ENCODE measurements at places on chromosomes 6 and 20.

DNA sequence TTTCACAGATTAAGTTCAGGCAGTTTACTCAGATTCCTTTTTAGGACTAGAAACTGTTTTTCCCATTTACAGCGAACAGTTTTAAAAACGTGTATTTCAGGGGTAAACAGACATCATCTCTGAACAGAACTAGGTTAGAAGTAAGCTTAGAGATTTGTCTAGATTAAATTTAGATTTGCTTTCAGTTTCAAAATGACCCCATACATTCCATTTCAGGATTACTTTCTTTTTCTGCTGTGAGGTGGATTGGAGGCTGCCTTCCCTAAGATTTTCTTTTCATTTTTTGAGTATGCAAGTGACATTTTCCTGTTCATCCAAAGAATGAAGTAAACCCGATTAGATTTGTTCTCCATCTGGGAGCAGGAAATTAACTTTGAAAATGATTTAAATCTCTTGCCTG is 747.2 kb downstream of the KHDRBS2 start:
- no peak for DNase-seq

- DNase-seq: no peak
Measured at GRCh38 chr6:53495506-53496499, 49.1 kb downstream of the GCLC start.

GRCh38 chr20:24821391-24821790 is 127.7 kb upstream of the CST7 start:
- DNase-seq: no peak

DNA sequence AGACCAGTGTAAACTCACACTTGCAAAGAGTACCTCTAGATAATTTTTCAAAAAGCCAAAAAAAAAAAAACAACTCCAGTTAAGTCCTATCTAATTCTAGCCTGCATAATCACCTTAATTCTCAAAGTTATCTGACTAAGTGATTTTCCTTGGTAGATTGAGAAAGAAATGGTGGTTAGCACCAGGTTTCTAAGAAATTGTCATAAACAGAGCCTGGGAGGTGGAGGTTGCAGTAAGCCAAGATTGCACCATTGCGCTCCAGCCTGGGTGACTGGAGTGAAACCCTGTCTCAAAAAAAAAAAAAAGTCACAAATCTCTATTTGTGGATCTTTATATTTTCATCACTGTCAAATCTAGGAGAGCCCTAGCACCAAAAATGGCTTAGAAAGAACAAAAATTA is 8.9 kb downstream of the FBXO5 start:
- no peak for DNase-seq

GRCh38 chr6:39493174-39493573 is 170.7 kb upstream of the KCNK16 start:
- DNase-seq: no peak

GRCh38 chr6:149934249-149935156 is 7.3 kb upstream of the ULBP2 start:
- peak; percentile 72 for DNase-seq

- DNase-seq: no peak
Measured at GRCh38 chr20:20597966-20598365, 114.5 kb downstream of the RALGAPA2 start.

DNA sequence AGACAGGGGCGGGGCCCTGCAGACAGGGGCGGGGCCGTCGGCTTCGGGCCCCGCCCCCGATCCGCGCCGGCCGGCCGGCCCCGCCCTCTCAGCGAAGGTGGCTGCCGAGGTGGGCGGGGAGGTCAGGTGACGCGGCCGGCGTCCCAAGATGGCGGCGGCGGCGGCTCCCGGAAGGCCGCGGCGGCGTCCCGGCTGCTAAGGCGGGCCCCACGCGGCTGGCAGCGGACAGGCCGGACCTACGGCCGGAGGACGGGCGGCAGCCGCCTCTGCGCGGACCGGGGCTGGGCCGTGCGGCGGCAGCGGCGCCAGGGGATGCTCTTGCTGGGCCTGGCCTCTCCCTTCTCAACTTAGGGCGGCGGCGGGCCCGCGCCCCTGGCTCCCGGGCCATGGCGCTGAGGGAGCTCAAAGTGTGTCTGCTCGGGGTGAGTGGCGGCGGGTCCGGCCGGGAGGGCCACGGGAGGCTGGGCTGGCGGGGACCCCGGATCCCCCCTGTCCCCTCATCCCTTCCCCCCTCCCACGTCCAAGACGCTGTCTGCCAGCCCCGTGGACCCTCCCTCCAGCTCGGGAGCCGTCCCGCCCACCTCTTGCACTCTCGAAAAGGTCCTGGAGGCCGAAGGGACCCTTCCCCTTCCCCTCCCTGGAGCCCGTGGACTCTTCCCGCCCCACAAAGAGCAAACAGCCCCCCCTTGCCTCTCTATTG is at the start of gene RAB22A:
Gene RAB22A, plus strand, starts transcription at position 125 of the 700 bp plus-strand sequence. Its CDS starts 262 bp downstream, at position 387.
- peak; percentile 84 for DNase-seq

DNA sequence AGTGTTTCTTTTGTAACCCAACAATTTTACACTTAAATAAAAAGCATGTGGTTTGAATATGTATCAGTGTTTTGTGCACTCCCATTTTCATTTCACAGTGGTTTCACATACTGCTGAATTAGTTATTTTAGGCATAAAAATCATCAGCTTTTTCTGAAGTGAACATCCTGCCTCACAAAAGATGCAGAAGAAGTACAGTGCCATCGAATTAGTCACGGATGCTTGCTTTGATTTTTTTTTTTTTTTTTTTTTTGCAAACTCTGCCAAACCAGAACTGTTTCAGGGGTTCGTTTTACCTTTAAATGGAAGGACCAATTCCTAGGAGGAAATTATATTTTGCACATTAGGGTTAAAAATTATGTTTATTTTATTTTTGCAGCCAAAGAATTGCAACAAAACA is 158.6 kb downstream of the RPS12 start:
- no peak for DNase-seq

DNA sequence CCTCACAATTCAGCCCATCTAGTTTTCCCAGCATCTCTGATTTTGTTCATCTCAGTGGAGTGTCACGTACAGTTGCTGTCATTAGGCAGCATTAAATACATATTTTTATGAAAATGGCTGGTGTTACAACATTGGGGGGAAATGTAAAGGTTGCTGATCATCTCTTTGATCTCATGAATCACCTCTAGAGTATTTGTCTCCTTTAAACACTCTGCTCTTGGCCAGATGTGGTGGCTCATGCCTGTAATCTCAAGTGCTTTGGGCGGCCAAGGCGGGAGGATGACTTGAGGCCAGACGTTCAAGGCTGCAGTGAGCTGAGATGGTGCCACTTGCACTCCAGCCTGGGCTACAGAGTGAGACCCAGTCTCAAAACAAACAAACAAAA is 128.1 kb downstream of the IPCEF1 start:
- DNase-seq: no peak

DNA sequence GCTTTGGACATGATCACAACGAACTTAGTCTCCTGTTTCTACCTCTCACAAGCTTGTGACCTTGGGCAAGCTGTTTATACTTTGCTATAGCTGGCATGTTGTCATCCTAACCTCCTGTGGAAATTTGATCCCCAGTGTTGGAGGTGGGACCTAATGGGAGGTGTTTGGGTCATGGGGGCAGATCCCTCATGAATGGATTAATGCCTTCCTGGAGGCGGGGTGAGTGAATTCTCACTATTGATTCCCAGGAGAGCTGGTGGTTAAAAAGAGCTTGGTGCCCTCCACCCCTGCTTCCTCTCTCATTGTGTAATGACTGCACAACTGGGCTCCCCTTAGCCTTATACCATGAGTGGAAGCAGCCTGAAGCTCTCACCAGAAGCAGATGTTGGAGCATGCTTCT is 228.9 kb downstream of the HIVEP2 start:
- DNase-seq: no peak

GRCh38 chr20:10201321-10201870 is 17.2 kb upstream of the SNAP25 start:
- DNase-seq: no peak

- DNase-seq: no peak
Measured at GRCh38 chr20:62860924-62861691, 514 bp downstream of the TCFL5 start.

DNA sequence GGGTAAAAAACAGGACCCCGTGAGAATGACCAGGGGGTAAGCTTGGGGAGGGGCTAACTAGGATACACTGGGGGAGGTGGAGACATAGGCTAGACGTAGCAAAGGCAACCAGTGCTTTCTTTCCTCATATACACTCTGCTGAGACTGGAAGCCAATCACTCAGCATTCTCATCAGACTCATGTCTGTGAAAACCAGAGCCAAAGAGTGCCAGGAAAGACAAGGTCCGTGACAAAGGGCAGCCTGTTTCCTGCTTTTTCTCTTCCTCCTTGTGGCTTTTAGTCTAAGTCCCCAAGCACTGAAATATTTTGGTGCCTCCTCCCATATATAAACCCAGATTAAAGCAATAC is 97.9 kb upstream of the NEDD9 start:
- no peak for DNase-seq

All from right forelimb (tissue), 1 donor.